ENCODE measurements at places on chromosomes 2 and 18.

DNA sequence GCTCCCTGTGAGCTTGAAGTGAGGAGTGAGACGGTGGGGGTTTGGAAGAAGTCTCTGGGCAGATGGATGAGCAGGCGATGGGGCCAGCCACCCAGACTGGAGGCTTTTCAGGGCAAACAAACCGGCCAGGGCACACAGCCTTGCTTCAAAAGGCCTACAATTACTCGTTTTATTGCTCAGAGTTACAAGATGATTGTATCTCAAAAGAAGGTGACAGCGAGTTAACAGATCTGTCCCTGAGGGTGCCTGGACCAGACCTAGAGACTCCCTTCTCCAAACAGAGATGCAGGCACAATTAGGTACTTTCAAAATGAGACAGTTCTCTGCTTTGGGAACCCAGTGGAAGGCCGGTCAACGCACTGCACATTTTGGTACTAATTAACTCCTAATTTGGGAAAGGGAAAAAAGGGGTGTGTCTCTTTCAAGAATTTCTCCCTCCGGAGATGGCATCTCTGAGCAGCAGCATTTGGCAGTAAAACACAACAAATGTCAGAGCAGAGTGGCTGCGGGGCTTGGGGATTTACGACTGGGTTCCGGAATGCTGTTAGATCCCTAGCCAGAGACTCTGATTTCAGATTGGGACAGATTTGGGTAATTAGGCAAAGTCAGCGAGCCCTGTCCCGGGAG is 226.7 kb downstream of the TTC32 start:
- DNase-seq: no peak

DNA sequence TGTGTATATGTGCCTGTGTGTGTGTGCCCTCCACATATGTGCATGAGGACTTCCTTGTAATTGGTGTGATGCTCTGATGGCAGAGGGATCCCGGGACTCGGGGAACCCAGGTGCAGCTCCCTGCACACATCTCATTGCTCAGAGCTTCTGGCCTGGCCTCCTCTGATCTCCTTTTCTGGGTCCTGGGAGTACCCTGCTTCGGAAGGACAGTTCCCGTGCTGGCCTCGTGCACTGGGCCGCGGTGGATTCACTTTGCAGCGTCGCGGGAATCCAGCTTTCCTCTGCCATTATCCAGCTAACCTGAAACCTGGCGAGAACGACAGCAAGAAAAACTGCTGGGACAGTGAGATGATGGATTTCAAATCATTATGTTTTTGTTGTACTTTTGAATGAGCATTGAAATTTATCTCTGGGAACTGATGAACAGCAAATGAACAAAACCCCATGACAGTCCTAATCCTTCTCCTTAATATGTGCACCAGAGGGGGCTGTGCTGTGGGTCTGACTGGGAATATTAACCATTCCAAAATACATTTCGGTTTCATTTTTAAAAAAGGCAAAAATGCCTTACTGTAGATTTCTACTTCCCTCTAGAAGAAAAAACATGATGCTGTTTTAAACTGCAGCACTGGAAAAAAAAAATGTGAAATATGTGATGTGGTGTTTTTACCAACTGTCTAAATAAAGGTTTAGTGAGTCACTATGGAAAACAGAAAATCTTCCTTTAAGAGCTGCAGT is 78.2 kb downstream of the PTGR3 start:
- no peak for DNase-seq

GRCh38 chr2:240877460-240878340 is 9.1 kb downstream of the AGXT start:
- no peak for DNase-seq

DNA sequence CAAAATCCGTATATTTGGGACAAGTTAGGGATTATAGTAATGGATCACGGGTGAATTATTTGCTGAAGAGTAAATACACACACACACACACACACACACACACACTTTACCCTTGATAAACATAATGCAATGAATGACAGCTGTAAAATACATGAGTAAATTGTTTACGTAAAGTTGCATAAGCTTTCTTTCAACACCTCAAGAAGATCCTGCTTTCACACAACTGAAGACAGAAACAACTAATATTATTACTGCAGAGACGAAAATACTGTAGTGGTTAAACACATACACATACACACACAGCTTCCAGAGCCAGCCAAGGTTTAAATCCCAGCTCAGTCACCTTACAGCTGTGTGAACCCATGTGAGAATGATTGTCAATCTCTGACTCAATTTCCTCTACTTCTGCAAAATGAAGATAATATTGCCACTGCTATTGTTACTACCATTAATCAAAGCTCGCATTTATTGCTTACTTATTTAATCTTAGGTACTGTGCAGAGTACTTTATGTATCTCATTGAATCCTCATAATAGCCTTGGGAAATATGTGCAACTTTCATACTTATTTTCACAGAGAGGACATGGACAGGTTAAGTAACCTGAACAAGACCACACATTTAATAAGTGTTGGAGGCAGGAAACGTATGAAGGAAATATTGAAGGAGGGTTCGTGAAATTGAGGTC is 50.6 kb upstream of the DOK6 start:
- no peak for DNase-seq

DNA sequence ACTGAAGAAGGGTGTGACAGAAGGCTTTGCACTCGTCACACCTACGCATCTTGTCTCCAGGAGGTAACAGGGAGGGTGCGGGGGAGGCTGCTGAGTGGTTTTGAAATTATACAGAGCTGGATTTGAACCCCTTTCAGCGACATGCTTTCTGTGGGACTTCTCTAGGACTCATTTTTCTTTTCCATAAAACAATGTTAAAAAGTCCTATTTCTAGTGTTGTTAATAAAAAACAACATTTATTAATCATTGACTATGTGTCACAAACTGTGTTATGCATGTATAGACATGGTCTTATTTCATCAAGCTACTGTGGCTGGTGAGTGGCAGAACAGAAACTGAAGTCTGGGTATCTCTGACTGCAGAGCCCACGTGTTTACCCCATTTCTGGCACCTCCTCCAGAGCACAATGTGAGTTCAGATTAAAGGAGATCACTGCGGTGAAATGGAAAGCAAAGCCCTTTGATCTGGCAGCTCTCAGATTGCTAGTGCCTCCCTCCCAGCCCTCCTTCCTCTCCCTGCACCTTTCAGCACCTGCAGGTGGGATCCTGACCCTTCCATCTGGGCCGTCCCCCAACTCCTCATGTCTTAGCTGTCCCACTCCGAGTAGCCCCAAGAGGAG is 315.5 kb upstream of the MYT1L start:
- peak; percentile 60 for DNase-seq

DNA sequence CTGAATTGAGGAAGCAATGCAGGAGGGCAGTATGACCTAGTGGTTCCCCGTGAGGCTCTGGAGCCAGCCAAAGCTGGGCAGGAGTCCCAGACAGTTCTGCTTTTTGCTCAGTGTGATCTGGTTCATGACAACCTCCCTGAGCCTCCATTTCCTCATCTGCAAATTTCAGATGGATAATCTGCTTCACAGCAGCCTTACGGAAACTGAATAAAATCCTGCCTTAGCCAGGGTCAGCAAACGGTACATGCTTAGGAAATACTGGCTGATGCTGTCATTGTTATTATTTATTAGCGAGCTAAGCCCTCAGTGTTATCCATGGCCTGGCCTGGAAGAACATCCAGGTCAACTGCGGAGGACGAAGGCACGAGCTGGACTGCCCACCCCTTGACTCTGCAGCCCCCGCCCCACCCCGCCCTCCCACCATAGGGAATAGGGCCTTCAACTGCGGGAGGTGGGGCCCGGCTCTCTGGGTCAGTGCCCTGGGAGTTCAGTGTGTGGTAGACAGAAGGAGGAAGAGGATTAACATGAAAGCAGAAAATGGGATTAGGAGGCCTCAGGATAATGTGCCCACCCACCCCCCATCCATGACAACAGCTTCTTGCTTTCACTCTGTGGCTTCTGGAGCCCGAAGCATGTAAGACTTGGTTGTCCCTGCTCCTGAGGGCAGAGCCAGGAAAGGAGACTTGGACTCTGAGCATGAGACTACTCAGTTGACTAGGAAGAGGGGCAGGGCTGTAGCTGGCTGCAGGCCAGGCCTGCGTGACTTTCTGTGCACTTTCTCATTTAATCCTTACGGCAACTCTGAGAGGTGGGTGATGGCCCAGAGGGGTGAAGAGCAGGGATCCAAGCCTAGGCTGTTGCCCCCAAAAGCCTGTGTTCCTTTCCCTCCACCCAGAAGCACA is 13.1 kb downstream of the PKDCC start:
- DNase-seq: no peak

GRCh38 chr2:28333606-28334526 is 58.8 kb upstream of the FOSL2 start:
- no peak for DNase-seq

DNA sequence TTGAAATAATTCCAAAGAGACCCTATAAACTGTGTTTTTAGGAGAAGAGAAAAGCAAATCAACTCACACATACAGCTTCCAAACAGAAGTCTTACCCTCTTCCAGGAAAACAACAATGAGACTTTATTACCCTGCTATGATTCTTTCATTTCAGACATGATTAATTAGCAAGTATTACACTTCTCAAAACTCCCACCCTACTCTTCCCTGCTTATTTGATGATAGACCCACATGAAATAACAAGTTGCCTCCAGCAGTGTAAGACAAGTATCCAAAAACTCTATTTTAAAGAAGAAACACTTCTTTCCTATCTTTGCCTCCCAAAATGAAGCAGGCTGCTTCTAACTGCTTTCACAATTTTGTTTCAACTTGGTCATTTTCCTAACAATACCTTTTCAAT is 4.1 kb downstream of the FIGN start:
- DNase-seq: no peak

DNA sequence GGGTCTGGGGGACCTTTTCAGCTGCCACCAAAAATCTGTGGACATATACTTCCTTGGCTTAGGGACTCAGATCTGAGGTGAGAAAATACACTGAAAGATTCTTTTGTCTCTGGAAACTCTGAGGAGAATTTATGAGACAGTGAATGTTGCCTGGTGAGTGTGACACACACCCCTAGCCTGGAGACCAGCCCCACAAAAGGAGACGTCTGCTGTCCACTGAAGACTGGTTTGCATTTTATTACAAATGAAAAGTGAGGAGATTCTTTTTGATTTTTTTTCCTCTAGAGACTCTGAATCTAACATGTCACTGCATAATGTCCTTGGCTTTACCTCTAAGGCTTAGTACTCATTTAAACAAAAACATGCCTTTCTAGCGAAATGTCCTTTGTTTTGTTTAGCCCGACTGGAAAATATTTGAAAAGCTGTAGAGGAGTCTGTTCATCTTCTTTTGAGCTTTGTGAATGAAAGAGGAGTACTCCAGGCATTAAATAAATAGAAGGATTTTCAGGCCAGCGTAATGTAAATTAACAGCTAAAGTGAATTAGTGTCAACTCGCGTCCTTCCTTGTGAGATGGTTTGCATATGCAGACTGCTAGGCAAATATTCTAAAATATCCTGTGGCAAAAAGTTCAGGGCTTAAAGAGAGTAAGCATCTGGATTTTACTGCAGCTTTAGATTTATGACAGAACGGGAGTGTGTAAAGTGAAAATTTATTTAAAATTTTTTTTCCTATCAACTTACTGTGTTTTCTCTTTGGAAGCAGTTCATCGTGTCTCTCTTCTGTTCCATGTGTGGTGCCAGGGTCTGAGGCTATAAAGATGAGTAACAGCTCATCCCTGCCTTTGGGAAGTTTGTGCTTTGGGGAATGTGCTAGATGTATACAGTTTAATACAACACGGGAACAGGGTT is 125.4 kb downstream of the VWA3B start:
- DNase-seq: no peak

GRCh38 chr18:49884465-49884864 is 71.1 kb upstream of the ACAA2 start:
- DNase-seq: no peak

- DNase-seq: no peak
Measured at GRCh38 chr2:161943011-161943410, 131.0 kb downstream of the DPP4 start.

DNA sequence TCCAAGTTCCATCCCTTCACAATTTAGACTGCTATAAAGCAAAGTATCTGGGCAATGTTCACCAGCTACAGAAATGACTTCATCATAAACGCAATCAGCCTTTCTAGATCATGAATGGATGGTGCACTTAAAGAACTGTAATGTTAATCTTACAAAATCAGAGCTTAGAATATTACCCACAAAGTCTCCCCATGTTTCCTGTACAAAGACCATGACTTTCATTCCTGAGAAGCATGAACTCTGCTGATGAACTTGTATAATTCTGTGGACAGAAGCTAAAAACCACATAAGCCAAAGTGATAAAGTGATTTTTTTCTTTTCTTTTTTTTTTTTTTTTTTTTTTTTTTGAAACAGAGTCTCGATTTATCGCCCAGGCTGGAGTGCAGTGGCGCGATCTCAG is 53.3 kb downstream of the C1D start:
- DNase-seq: no peak

GRCh38 chr18:9876867-9877654 is 8.7 kb upstream of the TXNDC2 start:
- no peak for DNase-seq

DNA sequence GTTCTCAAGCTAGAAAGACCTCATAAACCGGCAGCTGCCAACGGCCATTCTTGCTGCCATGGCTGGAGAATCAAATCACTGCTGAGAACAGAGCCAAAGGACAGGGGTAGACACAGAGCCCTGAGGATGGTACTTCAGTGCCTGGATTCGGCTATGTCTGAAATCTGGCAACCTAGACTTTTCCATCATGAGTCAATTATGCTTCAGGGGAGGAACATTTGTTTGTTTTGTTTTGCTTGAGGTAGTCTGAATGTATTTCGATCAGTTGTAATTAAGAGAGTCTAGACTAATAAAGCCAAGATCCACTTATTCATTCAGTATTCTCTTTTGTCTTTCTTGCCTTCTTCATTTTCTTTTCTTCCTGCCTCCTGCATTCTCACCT is 122.8 kb upstream of the SH3BP4 start:
- DNase-seq: no peak

DNA sequence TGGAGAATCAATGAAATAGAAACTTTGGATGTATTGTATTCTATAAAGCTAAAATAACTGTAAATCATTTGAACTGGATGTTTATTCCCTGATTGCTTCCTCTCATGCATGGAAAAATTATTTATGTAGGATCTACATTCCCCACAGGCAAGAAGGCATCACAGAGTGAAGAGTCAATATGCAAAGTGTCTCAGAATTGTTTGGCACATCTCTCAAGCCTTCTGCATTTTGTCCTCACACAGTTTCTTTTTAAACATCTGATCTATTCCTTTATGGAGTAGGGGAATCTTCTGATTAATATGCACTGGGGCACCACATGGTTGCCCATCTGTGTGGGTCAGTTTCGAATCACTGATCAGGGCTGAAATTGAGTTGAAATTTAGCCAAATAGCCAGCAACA is 465.4 kb downstream of the ZNF804A start:
- no peak for DNase-seq
